ENCODE measurements at places on chromosomes 4 and X. TPM values are rescaled to one million over a fixed set of nuclear protein-coding genes. Genes with fewer than 3 reads are reported as not detected.
A peak's percentile ranks its signal among the peaks of the same experiment; 100 is the strongest.

DNA sequence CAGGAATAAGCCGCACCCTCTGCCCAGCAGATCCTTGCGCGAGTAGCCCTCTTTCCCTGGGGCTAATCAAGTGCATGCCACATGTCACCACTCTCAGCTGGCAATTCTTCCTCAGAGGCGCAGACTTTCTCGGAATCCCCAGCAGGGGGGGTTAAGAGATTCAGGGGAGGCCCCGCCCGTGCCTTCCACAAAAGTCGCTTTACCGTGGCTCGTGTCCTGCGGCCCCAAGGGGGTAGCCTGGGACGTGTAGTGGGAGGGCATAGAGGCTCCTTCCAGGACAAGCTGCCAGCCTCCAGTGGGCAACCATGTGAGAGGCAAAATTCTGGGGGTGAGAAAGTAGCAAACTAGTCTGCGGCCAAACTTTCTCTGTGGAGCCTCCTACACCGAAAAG, 652 bp downstream of the SRPX start:
- H3K36me3 ChIP-seq: no peaks in the 10 kb centered on the region
- DNase-seq: no peak
- peak overlapping the region; percentile 56 for H3K4me3 ChIP-seq
- no peaks in the 10 kb centered on the region for H3K4me1 ChIP-seq

DNA sequence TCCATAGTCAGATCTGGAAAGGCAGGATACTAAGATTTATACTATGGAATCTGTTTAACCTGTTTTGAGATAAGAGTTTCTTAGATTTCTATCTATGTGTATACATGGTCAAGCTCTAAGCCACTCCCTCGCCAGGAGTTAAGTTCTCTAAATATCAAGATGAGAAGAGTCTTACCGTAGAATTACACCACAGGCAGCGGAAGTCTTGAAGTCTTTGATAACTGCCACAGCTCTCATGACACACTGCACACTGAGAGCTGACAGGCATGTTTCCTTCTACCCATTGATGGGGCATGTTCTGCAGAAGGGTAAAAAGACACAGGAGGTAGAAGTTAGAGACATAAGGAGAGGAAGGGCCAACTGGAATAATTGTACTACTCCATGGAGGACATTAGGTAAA, 67.7 kb downstream of the DGKK start:
- no peak overlapping the region for H3K4me3 ChIP-seq
- H3K4me1 ChIP-seq: no peaks in the 10 kb centered on the region
- H3K27me3 ChIP-seq: no peaks in the 10 kb centered on the region
- no peak overlapping the region for H3K27ac ChIP-seq
- DNase-seq: no peak
- no peaks in the 10 kb centered on the region for H3K36me3 ChIP-seq

Gene FBXO8
- 13.5 TPM for total RNA-seq

DNA sequence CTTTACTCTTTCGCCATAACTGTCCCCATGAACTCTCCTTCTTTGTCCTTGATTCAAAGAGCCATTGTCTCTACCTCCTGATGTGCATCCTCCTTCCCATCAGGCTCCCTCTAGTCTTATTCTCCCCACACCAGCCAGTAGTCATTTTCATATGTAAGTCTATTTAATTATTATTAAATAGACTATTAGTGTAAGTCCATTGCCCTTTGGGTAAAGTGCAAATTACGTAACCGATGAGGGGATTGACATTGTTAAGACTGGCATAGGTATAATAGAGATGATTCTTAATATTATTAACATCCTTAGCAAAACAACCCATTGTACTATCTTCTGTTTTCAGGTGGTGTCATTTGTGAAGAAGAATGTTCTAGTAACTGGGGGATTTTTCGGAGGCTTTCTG, 16.7 kb downstream of the CMC4 start:
- H3K27me3 ChIP-seq: no peaks in the 10 kb centered on the region
- H3K4me1 ChIP-seq: no peaks in the 10 kb centered on the region
- no peak for DNase-seq
- H3K4me3 ChIP-seq: no peak overlapping the region
- H3K36me3 ChIP-seq: no peaks in the 10 kb centered on the region

Gene OTUD6A
- not detected for total RNA-seq

GRCh38 chr4:25767877-25768725, 94.7 kb downstream of the SEL1L3 start:
- peaks cover 14% of the 10 kb centered on the region for H3K4me1 ChIP-seq
- H3K36me3 ChIP-seq: peaks cover 27% of the 10 kb centered on the region
- H3K27me3 ChIP-seq: no peaks in the 10 kb centered on the region

GRCh38 chr4:118957722-118958445, 69.2 kb downstream of the SYNPO2 start:
- no peak overlapping the region for H3K27ac ChIP-seq
- no peak for DNase-seq
- H3K4me1 ChIP-seq: no peaks in the 10 kb centered on the region
- H3K27me3 ChIP-seq: no peaks in the 10 kb centered on the region

GRCh38 chr4:182695842-182696241, 221.3 kb downstream of the DCTD start:
- H3K27ac ChIP-seq: no peak overlapping the region
- H3K36me3 ChIP-seq: no peaks in the 10 kb centered on the region
- H3K4me1 ChIP-seq: no peaks in the 10 kb centered on the region

DNA sequence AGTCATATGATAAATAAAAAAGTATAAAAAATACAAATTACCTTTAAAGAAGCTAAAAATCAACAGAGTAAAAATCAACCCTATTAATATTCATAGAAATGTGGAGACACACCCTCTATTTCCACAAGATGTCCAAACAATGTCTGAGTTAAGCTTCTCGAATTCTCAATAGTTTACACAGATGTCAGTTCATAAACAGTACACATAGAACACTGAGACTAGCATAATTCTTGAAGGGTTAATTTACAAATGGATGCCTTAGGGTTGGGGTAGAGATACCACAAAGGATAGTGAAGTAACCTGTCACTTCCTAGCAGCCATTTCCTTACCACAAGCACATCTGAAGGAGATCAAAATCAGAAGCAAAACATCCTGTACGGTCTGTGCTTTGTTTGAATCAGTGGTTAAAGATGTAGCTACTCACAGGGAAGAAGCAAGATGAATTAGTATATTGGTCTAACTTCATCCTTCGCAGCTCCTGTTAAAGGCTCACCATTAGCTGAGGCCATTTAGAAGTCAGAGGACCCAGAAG, 2393.9 kb downstream of the ARAP2 start:
- H3K36me3 ChIP-seq: no peaks in the 10 kb centered on the region
- no peaks in the 10 kb centered on the region for H3K27me3 ChIP-seq
- H3K4me3 ChIP-seq: no peak overlapping the region
- no peak overlapping the region for H3K27ac ChIP-seq
- no peak for DNase-seq
- H3K4me1 ChIP-seq: no peaks in the 10 kb centered on the region

GRCh38 chr4:71338846-71339593, at the start of gene SLC4A4:
SLC4A4 (plus strand) TSS chr4:71339020.
- no peaks in the 10 kb centered on the region for H3K27me3 ChIP-seq

DNA sequence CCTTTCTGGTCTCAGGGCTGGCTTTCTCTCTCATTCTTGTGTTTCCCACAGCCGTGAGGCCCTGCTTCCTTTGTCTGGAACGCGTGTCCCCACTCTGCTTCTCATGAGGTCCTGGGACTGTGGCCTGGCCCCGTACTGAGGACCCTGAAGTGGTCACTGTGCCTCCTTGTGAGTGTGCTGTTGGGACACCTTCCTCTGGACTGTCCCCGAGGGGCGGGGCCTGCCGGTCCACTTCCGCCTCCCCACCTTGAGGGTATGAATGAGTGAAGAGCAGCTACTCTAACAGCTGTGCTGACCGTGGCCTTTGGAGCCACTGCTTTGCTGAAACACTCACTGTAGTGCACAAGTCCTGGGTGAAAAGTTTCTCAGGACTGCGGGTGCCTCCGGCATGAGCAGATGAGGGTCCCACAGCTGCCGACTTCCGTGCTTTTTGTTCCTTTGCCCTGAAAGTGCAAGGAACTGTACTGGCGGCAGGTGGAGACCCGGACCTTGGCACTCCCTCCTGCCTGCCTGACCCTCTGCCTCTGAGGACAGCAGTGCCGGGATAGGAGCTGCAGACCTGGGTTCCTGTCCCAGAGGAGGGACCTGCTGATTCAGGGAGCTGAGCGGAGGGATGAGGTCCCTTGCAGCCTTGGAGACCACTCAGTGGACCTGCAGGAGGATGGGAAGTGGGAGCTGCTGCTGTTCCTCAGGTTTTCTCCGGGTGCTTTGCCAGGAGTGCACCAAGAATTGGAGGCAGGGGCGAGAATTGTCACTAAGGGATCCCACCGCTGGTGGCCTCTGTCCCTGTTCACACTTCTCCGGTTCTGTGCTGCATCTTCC, 38.0 kb downstream of the HTT-AS start:
- no peaks in the 10 kb centered on the region for H3K27me3 ChIP-seq
- DNase-seq: no peak
- no peak overlapping the region for H3K27ac ChIP-seq
- H3K4me1 ChIP-seq: peaks cover 24% of the 10 kb centered on the region
- H3K36me3 ChIP-seq: no peaks in the 10 kb centered on the region

Gene AGTR2
- 0.44 TPM for total RNA-seq

DNA sequence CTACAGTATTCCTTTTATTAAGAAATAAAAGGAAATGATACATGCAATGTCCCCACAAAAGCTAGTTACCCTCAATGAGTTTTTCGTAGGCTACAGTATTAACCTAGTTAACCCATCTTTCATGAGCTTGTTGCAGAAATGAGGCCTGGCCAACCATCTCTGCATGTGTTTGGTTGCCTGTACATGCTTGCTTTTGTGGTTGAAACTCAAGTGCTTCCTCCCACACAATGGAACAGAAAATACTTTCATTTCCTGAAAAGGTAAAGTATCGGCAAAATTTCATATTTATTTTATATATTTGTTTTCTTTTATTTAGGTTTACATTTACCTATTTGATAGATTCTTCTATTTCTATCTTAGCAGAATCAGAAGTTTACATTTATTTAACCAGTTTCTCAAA, 214.6 kb upstream of the FAM241A start:
- no peaks in the 10 kb centered on the region for H3K4me1 ChIP-seq
- H3K27me3 ChIP-seq: no peaks in the 10 kb centered on the region
- DNase-seq: no peak
- no peak overlapping the region for H3K27ac ChIP-seq
- H3K4me3 ChIP-seq: no peak overlapping the region
- H3K36me3 ChIP-seq: no peaks in the 10 kb centered on the region

DNA sequence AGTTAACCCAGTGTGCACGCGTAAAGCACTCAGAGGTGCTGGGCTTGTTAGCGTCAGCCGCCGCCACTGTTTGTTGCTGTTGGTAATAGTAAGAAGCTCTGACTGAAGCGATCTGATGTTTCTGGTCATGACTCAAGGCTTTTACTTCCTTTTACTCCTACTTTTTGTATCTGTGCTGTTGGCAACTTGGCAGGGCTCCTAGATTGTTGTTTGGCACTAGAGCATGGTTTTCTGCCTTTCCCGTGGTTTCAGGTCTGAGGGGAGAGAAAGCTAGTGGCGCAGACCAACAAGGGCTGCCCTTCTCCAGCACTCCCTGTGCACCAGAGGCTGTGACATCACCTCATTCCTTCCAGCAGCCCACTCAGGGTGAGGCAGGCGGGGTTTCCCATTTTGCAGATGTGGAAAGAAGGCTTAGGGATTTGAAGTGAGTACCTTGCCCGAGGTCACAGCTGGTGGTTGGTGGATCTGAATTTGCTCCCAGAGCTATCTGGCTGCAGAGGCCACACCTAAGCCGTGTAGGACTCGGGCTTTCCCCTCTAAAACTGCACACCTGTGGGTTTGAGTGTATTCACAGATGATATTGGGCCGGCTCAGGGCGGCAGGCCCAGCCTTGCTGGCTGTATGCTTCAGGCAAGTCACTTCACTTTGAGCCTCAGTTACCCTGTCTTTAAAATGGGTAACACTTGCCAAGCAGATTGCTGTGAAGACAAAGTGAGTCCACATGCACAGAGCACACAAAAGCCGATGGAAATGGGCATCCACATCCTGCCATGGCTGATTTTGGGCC, 51.2 kb upstream of the TADA2B start:
- H3K27ac ChIP-seq: peak overlapping the region; percentile 0
- H3K27me3 ChIP-seq: no peaks in the 10 kb centered on the region
- H3K36me3 ChIP-seq: peaks cover 38% of the 10 kb centered on the region
- peaks cover 41% of the 10 kb centered on the region for H3K4me1 ChIP-seq

GRCh38 chr4:94354474-94354896, 11.8 kb upstream of the HPGDS start:
- no peak for DNase-seq
- no peak overlapping the region for H3K4me3 ChIP-seq
- H3K27ac ChIP-seq: no peak overlapping the region
- H3K36me3 ChIP-seq: no peaks in the 10 kb centered on the region
